Stimulated activated CD8-positive, alpha-beta memory T cell treated with anti-CD3 and anti-CD28 coated beads, Interleukin-15, amount 100 ng/mL, for 1 hour (primary cell): ENCODE measurements at places on chromosomes 1 and 21.

GRCh38 chr1:35577071-35577998 lies 4.2 kb downstream of the TFAP2E start:
- no peak for DNase-seq

GRCh38 chr1:221715321-221716169 lies 26.3 kb downstream of the DUSP10 start:
- no peak for DNase-seq

DNA sequence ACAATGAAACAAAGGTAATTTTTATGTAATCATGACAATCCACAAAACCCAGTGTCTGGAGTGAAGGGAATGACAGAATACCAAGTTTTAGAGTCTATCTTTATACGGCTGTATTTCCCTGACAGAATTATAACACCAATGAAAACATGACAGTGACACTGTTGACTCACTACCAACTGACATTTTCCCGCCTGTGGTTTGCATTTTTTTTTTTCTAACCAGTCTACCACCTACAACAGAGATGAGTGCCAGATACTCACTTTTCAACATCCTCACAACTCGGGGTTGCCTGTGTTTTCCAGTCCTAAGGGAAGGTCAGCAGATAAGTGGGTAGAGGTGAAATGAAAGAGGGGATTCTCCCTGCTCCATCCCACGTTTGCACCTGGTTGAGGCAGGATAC lies 118.9 kb downstream of the KCNJ6 start:
- no peak for DNase-seq

DNA sequence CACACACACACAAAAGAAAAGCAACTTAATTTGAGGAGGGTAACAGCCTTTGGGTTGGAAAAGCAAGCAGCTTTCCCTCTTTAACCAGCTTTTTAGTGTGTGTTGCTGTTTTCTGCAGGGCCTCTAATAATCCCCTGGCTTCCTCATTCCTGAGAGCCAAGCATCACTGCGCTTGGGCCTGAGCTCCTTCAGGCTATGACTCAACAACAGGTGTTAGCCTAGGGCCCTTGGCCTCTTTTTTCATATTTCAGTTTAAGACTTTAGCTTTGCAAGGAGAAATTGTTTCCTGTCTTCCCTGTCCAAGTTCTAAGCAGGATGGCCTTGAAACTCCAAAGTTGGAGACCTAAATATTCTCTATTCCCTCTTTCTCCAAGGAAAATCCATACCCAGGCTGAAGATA lies 26.2 kb upstream of the SNX27 start:
- DNase-seq: no peak

DNA sequence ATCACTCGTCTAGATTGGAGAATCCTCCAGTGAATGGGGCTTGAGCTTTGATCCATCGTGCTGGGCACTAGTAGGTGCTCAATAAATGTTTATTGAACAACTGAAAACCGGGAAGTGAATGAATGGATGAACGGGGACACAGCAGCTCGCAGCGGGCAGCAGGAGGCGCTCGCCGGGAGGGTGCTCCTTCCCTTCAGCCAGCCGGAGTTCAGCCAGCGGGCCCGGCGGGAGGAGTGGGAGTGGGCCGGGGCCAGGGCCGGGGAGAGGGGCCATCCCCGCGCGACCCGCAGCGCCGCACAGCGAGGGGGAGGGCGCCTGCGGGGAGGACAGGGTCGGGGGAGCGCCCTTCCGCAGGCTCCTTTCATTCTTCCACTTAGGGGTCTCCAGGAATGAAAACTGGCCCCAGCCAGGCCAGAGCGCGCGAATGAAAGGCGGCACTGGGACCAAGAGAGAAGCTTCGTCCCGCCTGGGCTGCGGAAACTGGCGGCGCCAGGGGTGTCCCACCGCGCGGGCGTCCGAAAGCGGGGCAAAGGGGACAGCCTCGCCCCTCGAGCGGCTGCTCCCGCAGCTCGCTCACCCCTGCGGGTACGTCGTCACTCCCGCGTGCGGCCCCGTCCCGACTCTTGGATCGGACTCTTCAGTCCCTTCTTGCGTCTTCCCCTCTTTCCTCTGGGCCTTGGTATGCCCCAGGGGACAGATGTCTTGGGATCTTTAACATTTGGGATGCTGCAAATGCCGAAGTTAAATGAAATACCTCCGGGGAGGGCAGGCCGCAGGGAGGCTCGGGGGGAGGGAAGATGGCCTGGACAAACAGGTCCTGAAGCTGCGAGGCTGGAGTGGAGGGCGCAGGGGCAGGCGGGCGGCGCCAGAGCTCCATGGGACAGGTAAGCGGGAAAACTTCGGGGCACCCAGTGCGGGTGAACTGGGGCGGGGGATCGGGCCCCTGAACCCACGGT lies 3.6 kb upstream of the INAVA start:
- no peak for DNase-seq

DNA sequence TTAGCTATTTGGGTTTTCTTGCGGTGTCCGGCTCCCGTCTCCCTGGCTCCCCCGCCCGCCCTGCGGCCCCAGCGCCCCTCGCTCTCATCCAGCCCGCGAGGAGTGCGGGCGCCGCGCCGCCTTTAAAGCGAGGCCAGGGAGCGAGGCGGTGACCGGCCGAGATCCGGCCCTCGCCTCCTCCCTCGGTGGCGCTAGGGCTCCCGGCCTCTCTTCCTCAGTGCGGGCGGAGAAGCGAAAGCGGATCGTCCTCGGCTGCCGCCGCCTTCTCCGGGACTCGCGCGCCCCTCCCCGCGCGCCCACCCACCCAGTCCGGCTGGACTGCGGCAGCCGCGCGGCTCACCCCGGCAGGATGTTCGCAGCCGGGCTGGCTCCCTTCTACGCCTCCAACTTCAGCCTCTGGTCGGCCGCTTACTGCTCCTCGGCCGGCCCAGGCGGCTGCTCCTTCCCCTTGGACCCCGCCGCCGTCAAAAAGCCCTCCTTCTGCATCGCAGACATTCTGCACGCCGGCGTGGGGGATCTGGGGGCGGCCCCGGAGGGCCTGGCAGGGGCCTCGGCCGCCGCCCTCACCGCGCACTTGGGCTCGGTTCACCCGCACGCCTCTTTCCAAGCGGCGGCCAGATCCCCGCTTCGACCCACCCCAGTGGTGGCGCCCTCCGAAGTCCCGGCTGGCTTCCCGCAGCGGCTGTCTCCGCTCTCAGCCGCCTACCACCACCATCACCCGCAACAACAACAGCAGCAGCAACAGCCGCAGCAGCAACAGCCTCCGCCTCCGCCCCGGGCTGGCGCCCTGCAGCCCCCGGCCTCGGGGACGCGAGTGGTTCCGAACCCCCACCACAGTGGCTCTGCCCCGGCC lies 492 bp downstream of the HLX start:
- no peak for DNase-seq

DNA sequence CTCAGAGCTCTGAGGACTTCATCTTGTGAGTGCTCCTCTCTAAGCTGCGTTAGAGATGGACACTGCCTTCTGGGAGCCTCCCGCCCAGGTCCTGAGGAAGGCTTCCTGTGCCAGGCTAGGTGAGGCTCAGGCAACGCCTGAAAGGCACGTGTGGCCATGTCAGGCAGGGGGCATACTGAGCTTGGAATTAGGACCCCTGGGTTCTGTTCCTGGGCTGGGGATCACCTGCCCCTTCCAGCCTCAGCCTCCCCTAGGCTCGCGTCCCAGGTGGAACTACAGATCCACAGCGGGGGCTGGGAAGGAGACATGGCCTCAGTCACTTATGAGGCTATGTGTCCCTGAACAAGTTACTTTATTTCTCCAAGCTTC lies 10.0 kb upstream of the ASCL5 start:
- no peak for DNase-seq

GRCh38 chr1:115433483-115433882 lies 95.4 kb upstream of the NGF start:
- no peak for DNase-seq

GRCh38 chr1:212428496-212428895 lies 4.2 kb upstream of the NENF start:
- no peak for DNase-seq
